Germinal center (tissue), 1 donor: ENCODE measurements at places on chromosomes 16 and 17.

GRCh38 chr16:70638814-70639792, 7.3 kb upstream of the IL34 start:
- no peak for DNase-seq

GRCh38 chr17:81251709-81252301, 12.7 kb downstream of the NDUFAF8 start:
- peak; percentile 49 for DNase-seq

DNA sequence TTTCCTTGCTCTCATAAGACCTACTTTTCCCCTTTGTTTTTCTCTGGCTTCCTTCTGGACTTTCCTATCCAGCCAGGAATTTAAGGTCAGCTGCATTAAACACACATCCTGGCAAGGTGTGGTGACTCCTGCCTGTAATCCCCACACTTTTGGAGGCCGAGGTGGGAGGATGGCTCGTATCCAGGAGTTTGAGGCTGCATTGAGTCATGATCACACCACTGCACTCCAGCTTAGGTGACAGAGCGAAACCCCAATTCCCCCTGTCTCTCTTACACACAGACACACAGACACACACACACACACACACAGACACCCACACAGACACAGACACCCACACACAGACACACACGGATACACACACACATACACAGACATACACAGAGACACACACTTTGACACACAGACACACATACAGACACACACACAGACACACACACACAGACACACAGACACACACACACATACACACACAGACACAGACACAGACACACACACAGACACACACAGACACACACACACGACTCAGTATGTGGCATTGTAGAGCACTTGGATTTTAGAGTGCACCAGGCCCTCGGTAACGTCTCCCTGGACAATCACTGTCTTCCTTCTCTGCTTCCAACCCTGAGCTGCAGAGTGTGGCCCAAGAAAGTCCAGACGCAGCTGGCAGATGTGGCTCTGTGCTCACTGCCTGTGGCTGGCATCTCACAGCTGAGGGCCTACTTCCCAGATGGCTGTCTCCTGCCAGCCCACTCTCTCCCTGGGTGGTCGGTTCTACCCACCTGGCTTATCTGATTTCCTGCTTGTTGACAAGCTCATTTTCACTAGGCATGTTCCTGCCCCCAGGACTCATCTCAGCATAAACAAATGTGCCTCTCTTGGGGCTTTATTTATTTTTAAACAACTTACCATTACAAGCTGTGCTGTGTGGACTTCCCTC, 39.0 kb downstream of the NLRP1 start:
- DNase-seq = no peak

GRCh38 chr17:17950806-17951205, 21.4 kb downstream of the TOM1L2 start:
- DNase-seq = no peak

GRCh38 chr17:17567631-17568030, 23.9 kb downstream of the PEMT start:
- DNase-seq = no peak

- no peak for DNase-seq
These were observed 427.0 kb upstream of the RBFOX1 start for GRCh38 chr16:6905601-6906000.

GRCh38 chr17:44587339-44587738, 30.1 kb downstream of the FZD2 start:
- no peak for DNase-seq

GRCh38 chr16:85733839-85734170, 17.1 kb downstream of the C16orf74 start:
- no peak for DNase-seq

GRCh38 chr17:41665566-41666236, 23.0 kb upstream of the EIF1 start:
- DNase-seq = peak; percentile 96

DNA sequence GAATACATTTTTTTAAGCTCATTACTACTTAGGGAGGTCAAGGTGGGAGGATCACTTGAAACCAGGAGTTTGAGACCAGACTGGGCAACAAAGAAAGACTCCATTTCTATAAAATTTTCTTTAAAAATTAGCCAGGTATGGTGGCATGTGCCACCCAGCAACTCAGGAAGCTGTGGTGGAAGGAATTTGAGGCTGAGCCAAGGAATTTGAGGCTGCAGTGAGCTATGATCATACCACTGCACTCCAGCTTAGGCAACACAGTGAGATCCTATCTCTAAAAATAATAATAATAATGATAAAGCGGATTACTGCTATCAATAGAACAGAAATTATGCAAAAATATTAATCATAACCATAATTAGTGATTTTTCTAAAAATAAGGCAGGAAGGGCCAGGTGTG, 170.3 kb downstream of the COPRS start:
- DNase-seq = no peak

GRCh38 chr17:60901242-60901641, 223.6 kb downstream of the BCAS3 start:
- DNase-seq = no peak

GRCh38 chr16:54265575-54266107, 20.9 kb downstream of the IRX3 start:
- no peak for DNase-seq

GRCh38 chr16:11977376-11978041, 975 bp downstream of the SNX29 start:
- no peak for DNase-seq

DNA sequence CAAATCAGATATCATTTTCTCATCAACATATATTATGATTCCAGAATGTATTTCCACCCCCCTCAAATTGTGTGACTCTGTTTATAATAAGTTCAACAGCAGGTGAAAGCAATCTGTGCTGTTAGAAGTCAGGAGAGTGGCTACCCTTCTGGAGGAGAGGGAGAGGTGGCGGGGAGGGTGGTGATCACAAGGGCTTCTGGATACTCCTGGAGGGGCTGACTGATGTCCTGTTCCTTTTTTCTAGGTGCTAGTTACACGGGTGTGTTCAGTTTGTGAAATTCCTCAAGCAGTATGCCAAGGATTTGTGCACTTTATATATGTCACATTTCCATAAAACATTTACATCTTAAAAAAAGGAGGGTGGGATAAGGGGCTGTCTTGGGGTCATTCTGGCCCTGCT, 119.1 kb downstream of the IRF8 start:
- no peak for DNase-seq

- no peak for DNase-seq
These were observed 20.1 kb upstream of the KRT19 start for GRCh38 chr17:41547921-41548843.

GRCh38 chr17:61766520-61766919, 96.8 kb downstream of the BRIP1 start:
- no peak for DNase-seq

DNA sequence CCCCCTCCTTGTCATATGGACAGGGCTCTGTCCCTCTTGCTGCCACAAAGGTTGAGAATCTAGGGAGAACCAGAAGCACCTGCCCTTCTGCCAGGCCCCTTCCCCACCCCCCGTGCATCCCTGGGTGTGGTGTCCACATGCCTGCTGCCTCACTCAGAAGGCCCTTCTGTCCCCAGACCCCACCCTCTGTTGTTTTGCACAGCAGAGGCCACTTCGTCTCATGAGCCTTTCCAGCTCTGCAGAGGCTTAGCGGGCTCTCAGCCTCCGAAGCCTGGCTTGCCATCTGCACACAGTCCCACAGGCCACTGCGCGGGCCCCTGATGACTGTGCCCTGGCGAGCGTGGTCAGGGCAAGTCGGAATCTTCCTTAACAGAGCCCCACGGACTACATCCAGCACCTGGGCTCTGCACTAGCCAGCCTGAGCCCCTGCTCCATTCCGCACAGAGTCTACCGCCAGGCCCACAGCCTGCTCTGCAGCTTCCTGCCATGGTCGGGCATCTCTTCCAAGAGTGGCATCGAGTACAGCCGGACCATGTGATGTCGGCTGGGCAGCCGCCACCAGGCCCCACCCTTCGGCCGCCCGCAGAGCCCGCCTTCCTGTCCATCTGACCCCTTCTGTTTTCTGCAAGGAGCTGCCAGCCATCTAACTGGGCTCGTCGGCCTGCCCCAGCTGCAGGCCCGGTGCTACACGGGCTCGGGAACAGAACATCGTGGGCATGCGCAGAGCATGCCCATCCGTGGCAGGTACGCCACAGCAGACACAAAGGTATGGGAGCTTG, 10.8 kb downstream of the C16orf90 start:
- no peak for DNase-seq

DNA sequence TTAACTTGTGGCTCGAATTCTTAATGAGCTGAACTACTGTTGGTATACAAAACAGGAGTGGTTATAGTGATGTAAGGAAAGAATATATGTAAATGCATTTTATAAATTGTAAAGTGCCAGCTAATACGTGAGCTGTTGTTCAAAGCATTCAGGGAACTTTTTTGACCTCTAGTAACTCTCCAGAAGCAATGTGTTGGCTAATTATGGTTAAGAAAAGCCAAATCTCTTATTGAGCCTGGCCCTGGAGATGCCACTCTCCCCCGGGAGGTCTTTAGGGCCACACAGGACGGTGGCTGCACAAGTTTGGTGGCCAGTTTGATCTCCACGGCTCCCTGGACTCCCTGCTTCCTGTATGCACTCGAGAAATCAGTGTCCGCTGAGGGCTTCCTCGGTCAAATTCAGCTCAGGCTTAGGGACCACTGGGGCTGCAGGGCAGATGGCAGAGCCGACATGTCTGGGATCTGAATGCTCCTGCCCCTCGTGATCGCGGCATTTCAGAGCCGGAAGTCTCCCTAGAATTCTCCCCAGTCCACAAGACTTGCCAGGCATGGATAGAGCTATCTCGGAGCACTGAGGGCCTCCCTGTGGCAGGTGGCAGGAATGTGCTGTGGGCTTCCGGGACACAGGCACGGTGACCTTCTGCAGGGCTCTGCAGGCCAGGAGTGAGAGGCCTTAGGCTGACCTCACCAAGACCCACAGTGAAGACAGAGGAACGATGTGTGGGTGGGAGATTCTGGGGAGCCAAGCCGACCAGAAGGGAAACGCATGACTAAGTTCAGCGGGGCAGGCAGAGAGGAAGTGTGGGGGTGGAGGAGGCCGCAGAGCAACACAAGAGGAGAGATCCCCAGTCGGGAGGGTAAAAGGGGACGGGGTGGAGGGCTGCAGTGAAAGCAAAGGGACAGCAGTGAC, 18.6 kb upstream of the PITPNM3 start:
- DNase-seq = peak; percentile 69

DNA sequence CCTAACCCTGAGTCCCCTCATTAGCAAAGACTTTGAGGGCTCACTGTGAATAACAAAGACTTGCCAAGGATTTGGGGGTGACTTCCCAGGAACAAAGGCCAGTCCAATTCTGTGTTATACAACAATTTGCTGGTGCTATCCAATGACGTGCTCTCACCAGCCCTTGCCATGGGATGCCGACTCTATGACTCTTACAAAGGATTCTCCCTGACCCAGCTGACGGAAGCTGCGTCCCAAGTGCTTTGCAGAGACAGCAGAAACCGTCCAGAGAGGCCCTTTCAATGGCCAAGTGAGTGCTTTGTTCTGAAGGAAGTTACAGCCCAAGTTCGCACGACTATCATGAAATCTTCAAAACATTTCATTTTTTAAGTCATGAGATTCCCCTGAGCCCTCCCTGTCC, 345.3 kb upstream of the TNRC6C start:
- DNase-seq = no peak

DNA sequence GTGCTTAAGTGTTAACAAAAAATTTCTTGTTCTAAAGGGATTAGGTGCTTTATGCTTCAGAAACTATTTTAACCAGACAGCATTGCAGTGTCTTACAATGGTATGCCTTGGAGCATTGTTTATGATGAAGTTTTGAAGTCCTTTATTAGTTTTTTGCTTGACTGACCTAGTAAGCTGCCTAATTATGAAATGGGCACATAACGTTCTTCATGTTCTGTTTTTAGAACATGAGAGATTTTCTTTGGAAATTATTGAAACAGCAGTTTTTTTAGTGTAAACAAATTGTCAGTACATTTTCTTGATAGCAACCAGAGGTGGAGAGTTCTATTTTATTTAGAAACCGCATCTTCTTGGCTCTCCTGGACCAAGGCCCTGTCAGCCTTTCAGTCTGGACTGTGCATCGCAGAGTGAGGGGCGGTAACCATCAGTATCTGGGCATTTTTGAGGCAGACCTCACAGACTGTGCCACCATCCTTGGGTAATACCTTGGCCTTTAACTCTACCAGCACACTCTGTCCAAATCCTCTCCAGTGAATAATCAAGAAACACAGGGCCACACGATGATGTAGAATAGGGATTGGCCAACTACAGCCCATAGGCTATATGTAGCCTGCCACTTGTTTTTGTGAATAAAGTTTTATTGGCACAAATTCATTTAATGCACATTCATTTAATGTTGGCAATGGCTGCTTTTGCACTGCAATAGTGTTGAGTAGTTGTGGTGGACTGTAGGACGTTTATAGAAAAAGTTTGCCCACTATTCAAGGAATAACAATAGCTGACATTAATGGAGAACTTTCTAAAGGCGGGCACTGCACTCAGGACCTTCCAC, 81.1 kb downstream of the VPS35L start:
- no peak for DNase-seq

GRCh38 chr17:41664587-41665565, 23.8 kb upstream of the EIF1 start:
- no peak for DNase-seq

DNA sequence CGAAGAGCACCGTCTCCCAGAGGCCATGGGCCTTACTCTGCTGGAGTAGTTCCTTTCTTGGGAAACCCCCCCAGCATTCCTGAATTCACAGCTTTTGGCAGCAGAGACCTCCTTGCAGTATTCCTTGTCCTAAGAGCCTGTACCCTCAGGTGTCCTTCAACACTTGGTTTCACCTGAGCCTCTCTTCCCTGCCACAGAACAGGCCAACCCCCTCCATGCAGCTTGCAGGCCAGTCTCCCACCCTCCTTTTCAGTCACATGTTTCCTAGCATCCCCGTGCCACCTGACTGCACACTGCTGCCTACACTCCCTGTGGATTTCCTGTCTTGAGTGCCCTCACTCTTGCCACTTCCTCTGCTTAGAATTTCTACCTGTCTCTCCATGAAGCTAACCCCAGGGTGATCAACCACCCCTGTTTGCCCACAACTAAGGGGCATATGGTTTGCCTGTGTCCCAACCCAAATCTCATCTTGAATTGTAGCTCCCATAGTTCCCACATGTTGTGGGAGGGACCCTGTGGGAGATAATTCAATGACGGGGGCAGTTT, 65.5 kb downstream of the DYNLRB2 start:
- no peak for DNase-seq

GRCh38 chr17:56125830-56126819, 27.1 kb upstream of the ANKFN1 start:
- no peak for DNase-seq

DNA sequence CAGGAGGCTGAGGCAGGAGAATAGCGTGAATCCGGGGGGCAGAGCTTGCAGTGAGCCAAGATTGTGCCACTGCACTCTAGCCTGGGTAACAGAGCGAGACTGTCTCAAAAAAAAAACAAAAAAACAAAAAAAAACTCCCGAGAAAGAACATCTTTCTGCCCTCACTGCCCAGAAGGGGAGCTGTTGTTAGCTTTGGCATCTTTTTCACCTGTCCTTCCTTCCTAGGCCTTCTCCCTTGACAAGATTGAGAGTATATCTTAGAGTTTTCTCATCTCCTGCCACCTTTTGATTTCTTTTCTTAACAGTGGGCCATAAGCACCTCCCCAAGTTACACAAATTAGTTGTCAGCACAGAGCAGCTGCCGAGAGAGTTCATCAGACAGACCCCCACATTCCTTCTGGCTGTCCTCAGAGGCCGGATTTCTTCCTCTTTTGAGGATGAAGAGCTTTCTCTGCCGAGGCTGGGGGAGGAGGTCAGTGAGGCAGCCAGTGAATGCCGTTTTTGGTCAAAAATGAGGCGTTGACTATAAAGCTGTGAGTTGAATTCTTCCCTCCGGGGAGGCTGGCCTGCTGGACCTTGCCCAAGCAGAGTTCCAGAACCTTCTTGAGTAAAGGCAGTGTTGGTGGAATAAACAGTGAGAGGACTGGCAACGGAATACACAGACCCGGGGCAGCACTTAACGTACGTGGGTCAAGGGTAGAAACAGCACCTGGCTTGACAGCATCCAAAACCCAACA, 127.0 kb downstream of the ABCC6 start:
- DNase-seq = peak; percentile 38
